ENCODE measurements at places on chromosomes 3 and 15.

DNA sequence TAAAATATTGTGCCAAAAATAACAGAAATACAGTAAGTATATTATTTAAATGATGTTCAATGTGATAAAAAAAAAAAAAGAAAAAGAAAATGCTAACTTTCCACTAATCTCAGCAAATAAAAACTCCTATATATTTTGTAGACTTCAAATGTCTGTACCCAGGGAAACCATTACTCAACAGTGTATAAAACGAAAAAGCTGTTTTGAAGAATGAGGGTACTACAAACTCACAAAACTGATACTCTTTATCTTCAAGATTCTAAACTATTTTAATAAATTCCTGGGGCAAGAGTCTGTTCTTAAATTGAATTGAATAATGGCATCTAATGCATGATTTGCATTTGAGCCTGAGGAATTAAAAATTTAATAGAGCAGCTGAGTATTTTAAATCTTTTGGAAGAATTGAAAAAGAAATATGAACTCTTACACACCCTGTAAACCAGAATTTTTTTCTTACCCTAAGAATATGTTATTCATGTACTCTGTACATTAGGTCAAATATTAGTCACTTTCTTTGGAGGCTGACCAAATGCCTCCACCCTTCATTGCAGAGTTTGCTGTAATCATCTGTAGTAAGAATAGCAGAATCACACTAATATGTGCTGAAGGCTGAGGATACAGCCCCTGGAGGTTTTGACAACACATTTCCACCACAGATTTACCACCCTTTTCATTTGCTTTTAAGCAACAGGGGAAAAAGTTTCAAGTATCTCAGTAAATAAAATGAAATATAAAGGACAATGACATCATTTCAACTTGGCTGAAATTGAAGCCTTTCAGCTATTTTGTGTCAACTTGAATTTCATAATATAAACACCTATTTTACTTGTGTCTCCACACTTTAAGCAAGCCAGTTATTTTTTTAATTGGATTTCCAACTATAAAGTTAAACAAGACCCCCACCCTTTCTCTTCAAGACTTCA is 79.7 kb downstream of the FBN1 start:
- no peak for DNase-seq

- no peak for DNase-seq
Observed at GRCh38 chr3:54433846-54434245, 311.5 kb downstream of the CACNA2D3 start.

DNA sequence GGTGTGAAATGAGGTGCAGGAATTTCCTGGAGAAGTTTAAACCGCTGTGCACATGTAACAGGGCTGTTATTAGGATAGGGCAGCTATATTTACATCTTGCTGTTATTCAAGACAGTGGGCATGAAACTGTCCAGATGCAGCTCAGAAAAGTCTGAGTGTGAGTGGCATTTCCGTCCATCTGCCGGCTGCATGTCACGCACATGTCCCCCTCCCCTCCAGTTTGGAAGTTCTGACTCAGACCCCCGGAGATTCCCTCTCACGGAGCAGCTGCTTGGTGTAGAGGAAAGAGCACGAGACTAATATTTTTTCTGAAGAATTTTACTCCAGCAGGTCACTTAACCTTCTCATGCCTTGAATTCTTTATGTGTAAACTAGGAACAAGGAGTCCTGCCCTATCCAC is 69.8 kb downstream of the FEM1B start:
- DNase-seq = no peak

- no peak for DNase-seq
Observed at GRCh38 chr3:188205992-188206416, 52.0 kb downstream of the LPP start.

GRCh38 chr3:12229146-12229851 is 59.6 kb upstream of the PPARG start:
- no peak for DNase-seq

- DNase-seq = no peak
Observed at GRCh38 chr3:159944781-159945180, 43.9 kb upstream of the IL12A start.

DNA sequence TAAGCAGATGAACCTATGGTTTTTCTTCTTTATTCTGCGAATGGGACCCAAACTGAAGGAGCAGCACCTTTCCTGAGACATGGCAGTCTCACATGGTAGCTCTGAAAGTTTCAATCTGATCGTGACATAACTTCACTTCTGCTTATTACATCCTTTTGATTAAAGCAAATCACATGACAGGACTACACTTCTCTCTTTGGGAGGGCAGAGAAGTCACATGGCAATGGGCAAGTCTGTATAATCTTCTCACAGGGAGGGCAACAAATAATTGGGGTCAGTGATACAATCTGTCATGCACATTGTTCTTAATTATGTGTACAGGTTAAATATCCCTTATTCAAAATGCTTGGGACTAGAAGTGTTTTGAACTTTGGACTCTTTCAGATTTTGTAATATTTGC is 21.6 kb downstream of the NCBP2 start:
- DNase-seq = no peak

DNA sequence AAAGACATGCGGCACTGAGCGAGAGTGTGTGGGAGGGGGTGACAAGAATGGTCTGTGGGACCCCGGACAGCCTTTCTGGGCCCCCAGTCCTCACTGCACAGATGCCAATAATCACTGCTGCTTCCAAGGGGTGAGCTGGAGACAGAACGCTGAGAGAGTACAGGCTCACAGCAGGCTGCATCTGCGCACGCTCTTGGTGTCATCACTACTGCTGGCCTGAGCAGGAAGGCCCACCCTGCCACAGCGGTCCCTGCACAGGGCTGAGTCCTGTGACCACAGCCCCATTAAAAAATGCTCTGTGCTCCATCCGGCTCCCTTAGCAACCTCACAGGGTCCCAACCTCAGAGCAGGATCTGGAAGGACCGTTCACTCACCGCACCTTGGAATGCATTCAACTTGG is 205.5 kb upstream of the NSMCE3 start:
- DNase-seq = no peak

GRCh38 chr15:31327669-31328427 is 1.2 kb downstream of the KLF13 start:
- DNase-seq = no peak

- DNase-seq = no peak
Observed at GRCh38 chr3:157384491-157384890, 52.2 kb upstream of the PTX3 start.

DNA sequence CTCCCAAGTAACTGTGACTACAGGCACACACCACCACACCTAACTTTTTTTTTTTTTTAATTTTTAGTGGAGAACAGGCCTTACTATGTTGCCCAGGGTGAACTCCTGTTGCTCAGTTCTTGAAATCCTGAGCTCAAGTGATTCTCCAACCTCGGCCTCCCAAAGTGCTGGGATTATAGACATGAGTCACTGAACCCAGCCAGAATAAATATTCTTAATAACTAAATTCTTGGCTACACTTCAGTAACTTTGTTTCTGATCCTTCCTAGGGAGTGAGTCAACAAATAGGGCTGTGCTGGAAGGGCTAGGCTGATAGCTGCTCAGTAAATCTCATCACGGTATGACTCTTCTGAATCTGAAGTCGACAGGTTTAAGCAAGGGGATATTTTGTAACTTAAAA is 56.6 kb downstream of the P3H2 start:
- no peak for DNase-seq

DNA sequence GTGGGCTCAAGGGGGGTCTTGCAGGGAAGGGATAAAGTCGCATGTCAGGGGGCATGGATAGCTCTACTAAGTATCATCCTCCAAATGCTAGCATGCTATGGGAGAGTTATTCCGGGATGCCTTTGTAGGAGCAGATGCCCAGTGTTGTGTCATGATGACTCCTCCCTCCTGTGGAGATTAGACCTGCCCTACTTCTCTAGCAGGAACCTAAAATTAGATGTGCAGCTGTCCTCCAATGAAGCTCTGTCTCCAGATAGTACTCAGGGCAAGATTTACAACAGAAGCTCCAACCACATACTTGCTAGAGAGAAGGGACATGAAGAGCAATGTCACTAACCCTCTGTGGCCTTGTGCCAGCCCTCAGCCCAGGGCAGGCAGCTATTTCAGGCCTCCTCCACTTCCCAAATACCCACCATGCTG is 82.5 kb downstream of the AGBL1 start:
- DNase-seq = no peak

- no peak for DNase-seq
Observed at GRCh38 chr15:58410353-58410752, 21.4 kb upstream of the LIPC start.

- DNase-seq = no peak
Observed at GRCh38 chr3:140995881-140996280, 54.2 kb downstream of the SLC25A36 start.

- no peak for DNase-seq
Observed at GRCh38 chr3:37386627-37387230, 212.3 kb upstream of the LRRFIP2 start.
